ENCODE measurements at places on chromosomes 3 and 15.

- DNase-seq = no peak
These were observed 943.2 kb downstream of the MCTP2 start for GRCh38 chr15:95174301-95175259.

- DNase-seq = no peak
These were observed 22.4 kb downstream of the RCN2 start for GRCh38 chr15:76953913-76954312.

DNA sequence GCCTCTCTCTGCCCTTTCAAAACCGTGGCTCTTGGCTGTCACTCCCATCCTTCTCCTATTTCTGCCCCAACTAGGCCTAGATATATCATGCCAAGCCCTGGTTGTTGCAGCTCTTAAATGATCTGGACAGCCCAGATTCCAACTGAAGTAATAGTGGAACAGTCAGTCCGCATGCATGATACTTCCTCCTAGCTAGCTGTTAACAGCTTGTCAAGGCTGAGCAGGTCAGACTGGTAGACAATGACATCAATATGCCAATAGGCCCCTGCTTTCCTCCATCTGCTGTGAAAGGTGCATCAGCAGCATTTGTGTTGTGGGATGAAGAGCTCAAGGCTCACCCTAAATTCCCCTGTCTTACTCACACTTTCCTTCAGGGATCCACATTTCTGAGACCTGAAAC is 527.7 kb upstream of the TGFBR2 start:
- DNase-seq = no peak

- DNase-seq = no peak
These were observed 108.5 kb downstream of the LPP start for GRCh38 chr3:188262488-188262887.

DNA sequence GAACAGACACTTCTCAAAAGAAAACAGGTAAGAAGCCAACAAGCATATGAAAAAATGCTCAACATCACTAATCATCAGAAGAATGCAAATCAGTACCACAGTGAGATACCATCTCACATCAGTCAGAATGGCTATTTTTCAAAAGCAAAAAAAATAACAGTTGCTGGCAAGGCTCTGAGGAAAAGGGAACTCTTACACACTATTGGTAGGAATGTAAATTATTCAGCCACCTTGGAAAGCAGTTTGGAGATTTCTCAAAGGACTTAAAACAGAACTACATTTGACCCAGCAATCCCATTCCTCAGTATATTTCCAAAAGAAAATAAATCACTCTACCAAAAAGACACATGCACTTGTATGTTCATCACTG is 95.6 kb downstream of the APBA2 start:
- DNase-seq = no peak

DNA sequence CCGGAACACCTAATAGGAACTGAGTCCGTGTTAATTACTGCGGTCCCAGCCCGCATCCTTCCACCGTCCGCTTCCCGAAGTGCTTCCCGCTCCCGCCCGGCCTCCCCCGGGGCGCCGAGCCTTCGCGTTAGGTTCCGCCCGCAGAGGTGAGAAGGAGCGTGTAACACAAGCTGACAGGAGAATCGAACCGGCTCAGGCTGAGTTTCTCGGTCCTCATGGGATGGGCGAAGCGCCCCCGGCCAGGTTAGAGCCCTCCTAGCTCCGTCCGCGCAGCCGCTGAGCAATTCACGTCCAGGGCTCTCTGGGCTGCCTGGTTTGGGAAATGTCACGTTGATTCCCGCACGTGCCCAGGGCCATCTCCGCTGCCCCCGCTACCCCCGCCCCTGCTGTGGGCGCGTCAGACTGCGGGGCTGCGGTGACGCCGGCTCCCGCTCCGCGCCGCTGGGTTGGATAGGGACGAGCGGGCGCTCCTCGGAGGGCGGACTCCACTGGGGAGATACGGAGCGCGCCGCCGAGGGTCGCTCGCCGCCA is 954 bp downstream of the CLDN11 start:
- no peak for DNase-seq

DNA sequence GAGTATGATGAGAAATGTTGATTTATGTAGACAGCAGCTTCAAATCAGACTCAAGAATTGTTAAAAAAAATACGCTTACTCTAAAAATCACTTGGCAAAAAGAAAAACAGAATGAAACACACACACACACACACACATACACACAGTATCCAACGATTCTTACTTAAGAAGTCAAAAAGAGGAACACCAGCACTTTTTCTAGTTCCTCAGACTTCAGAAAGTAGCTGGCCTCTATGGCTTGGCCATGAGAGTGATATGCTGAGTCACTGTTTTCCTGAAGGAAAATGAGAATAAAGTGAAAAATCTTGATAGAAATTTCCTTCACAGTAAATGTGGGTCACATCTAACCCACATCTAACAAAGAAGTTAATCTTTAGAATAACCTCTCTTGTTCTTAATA is 22.1 kb downstream of the CNTN3 start:
- no peak for DNase-seq

DNA sequence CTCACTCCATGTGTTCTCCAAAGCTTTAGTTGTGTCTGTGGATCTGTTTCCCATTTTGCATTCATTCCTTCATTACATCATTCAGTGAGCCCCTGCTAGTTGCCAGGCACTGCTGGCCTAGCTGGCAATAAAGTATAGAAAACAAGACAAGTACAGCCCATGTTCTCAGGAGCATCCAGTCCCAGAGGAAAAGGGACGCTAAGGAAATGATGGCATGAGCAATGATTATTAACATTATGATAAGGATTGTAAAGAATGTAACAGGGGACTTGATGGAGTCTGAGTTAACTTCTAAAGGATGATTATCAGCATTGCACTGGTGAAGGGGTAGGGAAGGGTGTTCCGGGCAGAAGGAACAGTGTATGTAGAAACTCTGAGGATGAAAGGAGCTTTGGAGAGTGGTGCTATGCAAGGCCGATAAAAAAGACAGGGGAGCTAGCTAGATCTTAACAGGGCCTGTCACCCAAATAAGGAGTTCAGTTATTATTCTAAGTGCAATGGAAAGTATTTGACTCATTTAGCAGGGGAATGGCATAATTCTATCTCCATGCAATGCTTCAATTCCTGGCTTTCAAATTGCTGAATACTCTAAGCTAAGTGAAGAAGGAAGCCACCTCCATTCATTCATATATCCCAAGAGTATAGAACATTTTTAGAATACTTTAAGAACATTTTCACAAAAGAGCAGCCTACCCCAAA is 258.2 kb upstream of the STT3B start:
- DNase-seq = no peak

All from T follicular helper cell (primary cell).